ENCODE measurements at places on chromosomes 7 and 10. TPM values are rescaled to one million over a fixed set of nuclear protein-coding genes. Genes with fewer than 3 reads are reported as not detected.
A peak's percentile ranks its signal among the peaks of the same experiment; 100 is the strongest.

PTPRN2 gene
- 32.2 TPM for total RNA-seq

PNLIP gene
- not detected for total RNA-seq

LIPM gene
- total RNA-seq = not detected

GRCh38 chr7:471191-471865 is 48.3 kb downstream of the PDGFA start:
- no peak for DNase-seq

GRCh38 chr10:98951269-98952000 is 284.2 kb downstream of the HPSE2 start:
- no peak for DNase-seq

DNA sequence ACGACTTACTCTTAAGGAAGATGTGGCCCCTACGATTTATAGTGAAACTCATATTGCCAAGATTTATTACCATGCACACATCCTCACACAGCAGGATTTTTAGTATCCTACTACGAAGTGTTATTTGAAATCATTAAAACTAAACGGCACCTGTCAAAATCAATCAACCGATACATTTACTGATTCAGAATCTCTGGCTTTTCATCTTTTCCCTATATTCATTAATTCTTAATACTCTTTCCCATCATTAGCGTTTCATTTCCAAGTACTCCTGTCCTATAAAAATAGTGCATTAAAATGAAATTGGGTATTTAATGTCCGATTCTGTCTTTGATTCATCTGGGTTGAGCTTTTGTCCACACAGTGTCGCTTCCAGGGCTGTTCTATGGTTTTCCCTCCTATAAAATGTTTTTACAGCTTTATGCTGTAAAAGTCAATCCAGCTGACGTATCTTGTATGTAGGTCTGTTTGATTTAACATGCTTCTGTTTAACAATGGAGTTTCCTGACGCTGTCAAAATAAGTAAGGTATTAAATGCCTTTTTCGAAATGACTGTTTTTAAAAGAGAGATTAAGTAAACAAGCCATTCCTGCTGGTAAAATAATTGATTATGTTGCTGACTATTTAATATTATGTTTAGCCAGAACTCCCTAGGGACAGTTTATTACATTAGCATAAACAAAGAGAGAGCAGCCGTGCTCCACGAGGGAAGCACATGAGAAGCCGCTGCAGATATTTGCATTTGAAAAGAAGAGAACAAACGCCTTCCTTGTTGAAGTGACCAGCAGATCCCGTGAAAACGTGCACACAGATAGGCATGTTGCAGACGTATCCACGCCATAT is 22.3 kb upstream of the SFMBT2 start:
- peak; percentile 14 for DNase-seq

GRCh38 chr7:92790992-92791391 is 45.4 kb downstream of the CDK6 start:
- DNase-seq = no peak

DNA sequence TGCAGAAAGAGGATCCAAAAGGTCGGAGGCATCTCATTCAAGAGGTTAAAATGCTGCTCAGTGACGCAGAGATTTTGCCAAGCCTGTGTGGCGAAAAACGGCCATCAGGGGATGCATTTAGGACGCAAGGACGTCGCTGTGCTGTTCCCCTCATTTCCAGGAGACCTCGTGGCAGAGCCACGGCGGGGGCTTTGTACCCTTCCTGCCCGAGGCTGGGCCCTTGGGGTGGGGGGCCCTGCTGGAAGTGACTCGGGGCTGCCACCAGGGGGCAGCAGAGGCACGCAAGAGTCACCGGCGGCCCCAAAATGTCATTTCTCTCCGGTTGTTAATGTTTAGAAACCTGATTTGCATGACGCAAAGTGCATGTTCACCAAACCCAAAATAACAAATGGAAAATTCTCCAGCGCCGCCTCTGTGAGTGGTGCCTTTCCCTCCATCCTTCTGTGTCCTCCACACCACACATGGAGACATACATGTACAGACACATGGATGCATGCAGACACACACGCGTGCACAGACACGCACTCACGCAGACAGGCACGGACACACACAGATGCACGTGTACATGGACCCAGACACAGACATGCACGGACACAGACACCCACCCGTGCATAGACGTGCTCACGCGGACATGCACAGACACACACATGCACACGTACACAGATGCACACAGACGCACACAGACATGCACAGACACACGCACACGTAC is 51.0 kb upstream of the NKX6-2 start:
- DNase-seq = peak; percentile 53

DNA sequence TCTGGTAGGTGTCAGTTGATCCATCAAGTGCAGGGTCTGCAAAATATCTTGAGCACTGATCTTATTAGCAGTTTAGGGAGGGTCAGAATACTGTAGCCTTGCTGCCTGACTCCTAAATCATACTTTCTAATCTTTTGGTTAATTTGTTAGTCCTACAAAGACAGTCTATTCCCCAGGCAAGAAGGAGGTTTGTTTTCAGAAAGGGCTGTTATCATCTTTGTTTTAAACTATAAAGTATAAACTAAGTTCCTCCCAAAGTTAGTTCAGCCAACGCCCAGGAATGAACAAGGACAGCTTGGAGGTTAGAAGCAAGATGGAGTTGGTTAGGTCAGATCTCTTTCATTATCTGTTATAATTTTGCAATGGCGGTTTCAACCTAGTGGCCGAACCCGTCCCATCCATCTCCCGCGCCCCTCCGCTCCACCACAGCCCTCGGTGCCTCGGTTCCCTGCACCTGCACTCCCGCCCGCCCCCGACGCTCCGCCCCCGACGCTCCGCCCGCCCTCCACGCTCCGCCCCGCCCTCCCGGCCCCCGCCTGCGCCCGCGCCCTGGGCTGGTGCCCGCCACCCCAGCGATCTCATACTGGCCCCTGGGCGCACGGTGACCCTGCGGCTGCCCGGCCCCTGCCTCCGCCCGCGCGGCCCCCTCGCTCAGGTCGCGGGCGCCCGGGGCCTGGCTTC is at the start of gene ADCK2:
ADCK2 (plus strand) TSS at position 564 of the 681 bp plus-strand sequence. CDS start 386 bp downstream, outside the sequence.
- peak; percentile 24 for DNase-seq

Measured in neural crest cell (in vitro differentiated cells).